GM13977 (cell line): ENCODE measurements at places on chromosomes 11 and 22.
A peak's percentile ranks its signal among the peaks of the same experiment; 100 is the strongest.

GRCh38 chr11:62233730-62234129 lies 8.3 kb upstream of the SCGB1D2 start:
- no peak for DNase-seq

- DNase-seq = peak; percentile 42
Measured at GRCh38 chr11:63680834-63681320, 423 bp upstream of the RTN3 start.

DNA sequence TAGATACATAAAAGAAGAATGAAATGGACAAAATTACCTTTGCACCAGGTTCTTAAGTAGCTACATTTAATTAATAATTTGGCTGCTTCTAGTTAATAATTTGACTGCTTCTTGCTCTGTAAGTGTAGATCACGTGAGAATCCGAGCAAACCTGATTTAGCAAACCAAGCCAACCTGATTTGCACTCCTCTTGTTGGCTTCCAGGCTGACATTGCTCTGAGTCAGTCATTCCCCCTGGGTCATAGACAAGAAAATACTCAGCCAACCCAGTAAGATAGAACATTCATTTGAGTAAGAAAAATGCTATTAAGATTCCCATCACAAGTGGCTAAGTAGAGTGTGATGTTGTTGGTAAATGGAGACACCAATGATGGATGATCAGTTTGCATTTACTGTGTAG lies 304.1 kb downstream of the C11orf87 start:
- DNase-seq = no peak

DNA sequence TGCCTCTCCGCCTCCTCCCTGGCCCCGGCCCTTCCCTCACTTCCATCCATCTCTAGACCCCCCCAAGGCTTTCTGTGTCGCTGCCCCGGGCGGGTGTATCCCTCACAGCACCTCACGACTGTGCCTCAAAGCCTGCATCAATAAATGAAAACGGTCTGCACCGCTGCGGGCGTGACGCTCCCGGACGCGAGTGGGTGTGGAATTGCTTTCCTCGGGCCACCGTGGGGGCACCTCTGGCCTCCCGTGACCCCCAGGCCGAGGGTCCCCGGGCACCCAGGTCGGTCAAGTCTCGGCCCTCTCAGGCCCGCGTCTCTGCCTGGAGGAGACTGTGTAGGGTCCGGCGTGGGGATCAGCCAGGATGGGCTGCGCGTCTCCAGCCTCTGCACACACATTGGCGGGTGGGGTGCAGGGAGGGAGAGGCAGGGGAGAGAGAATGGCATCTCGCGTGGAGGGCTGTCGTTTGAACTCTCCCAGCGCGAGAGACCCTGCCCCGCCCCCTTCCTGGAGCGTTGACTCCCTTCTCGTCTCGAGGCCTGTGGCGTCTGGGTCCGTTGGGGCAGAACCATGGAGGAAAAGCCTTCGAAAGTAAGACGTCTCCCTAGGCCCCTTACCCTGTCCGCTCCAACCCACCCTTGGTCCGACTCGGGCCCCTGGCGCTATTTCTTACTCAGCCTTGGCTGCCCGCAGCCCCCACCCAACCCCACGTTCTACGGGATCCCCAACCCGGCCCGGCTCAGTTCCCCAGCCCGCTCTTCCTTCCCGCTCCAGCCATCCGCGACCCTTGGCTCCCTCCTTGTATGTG lies at the start of gene CATSPERZ:
Gene CATSPERZ, plus strand, starts transcription at position 512 of the 802 bp plus-strand sequence. Its CDS starts 53 bp downstream, at position 565.
- no peak for DNase-seq

DNA sequence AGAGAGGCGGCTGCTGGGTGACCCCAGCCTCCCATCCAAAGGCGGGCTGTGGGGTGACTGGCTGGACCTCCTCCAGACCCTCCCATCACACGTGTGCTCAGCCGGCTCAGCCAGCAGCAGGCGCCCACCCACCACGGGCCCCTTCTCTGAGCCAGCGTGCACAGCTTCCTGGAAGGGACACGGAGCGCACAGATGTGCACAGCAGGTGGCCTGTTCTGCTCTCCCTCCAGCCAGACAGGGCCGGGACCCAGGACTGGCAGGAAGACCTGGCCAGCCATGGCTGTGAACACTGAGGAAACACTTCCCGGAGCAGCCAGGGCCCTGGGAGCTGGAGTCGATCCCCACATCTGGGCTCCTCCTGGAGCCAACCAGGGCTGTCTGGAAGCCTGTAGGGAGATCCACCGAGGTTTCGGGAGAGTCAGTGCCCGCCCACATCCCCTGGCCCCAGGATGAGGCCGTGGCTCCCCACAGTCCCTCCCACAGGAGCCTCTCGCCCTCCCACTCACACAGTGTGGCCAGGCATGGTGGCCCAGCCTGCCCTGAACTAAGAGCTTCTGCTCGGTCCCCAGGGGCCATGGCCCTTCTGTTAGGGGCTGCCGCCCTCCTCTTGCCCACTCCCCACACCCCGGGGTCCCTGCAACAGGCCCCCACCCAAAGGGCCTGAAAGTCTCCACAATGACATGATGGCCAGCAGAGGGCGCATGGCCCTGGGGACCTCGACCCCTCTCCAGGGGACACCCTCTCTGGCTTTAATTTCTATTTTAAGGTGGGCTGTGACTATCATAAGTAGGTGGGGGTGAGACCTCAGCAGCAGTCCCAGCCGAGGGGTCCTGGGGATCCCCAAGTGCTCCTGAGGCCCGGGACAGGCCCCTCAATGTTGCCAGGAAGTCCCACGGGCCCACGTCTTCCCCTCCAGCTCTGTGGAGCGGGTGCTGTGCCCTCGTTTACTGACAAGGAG lies 90.6 kb upstream of the FGF3 start:
- no peak for DNase-seq

GRCh38 chr11:132632641-132633124 lies 899.6 kb downstream of the OPCML start:
- DNase-seq = no peak

- peak; percentile 40 for DNase-seq
Measured at GRCh38 chr11:129117595-129118350, 74.4 kb downstream of the ARHGAP32 start.

DNA sequence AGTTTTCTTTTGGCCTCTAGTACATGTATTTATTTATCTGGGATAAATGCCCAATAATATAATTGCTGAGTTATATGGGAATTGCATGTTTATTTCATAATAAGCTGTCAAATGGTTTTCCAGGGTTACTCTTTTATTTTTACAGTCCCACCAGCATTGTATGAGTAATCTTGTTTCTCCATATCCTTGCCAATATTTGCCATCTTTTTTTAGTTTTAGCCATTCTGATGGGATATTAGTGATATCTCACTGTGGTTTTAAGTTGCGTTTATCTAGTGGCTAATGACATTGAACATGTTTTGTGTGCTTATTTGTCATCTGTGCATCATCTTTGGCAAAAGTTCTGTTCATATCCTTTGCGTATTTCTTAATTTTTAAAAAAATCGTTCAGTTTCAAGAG lies 372.8 kb upstream of the CCDC179 start:
- no peak for DNase-seq

GRCh38 chr11:131033151-131033651 lies 116.9 kb upstream of the SNX19 start:
- no peak for DNase-seq

DNA sequence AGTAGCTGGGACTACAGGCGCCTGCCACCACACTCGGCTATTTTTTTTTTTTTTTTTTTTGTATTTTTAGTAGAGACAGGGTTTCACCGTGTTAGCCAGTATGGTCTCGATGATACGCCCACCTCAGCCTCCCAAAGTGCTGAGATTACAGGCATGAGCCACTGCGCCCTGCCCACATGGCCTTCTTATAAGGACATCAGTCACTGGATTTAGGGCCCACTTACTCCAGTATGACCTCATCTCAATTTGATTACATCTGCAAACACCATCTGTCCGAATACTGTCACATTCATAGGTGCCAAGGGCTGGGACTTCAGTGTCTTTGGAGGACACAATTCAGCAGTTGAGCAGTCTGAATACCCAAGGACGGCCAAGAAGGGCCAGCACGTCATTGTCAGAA lies 8.2 kb upstream of the PRR5 start:
- DNase-seq = no peak

- DNase-seq = no peak
Measured at GRCh38 chr22:44369293-44369661, 56.5 kb upstream of the SHISAL1 start.
